Stimulated activated CD4-positive, alpha-beta T cell treated with anti-CD3 and anti-CD28 coated beads, Interleukin-1b, Interleukin-23, amount 100 ng/mL, for 1 hour (primary cell): ENCODE measurements at places on chromosomes 5 and 9.

DNA sequence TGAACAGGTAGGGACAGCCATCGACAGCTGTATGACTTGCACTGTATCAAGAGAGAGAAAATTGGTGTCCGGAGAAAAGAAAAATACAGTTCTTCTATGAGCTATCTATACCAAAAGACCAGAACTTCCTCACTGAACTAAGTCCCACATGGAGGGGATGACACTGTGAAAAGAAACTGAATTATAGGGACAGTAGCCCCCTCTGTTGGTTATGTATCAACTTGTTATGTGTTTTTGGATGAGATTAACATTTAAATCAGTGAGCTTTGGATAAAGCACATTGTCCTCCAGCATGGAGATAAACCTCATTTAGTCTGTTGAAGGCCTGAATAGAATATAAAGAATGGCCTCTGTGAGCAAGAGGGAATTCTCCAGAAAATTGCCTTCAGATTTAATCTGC lies 176.6 kb upstream of the SH3GL2 start:
- no peak for DNase-seq

DNA sequence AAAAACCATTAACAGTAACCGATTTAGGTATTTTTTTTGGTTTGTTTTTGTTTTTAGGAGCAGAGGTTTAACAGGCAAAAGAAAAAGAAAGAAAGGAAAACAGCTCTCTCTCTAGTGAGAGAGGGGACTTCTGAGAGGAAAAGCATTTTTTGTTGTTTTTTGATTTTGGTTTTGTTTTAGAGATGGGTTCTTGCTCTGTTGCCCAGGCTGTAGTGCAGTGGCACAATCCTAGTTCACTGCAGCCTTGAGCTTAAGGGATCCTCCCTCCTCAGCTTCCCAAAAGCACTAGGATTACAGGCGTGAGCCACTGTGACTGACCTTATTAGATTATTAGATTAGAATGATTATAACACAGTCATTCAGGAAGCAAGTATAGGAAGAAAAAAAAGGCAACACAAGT lies 10.1 kb downstream of the USP20 start:
- DNase-seq = no peak

- DNase-seq = no peak
Observed at GRCh38 chr5:172534229-172535107, 80.1 kb upstream of the SH3PXD2B start.

DNA sequence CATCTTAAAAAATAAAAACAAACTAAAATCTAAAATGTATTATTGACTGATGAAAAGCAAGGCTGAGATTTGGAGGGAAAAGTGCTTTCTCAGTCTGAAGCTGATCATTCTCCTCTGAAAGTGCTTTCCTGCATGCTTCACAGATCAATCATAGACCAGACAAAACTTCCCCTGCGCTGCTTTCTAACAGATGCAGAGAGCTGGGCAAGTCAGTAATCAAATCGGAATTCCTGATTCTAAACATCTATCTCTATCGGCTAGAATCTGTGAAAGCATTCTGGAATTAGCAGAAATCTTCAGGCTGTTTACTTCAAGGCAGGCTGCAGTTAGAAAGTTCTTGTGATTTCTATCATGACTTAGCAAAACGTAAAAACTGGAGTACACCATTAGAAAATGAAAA lies 15.6 kb upstream of the FAM81B start:
- DNase-seq = no peak

DNA sequence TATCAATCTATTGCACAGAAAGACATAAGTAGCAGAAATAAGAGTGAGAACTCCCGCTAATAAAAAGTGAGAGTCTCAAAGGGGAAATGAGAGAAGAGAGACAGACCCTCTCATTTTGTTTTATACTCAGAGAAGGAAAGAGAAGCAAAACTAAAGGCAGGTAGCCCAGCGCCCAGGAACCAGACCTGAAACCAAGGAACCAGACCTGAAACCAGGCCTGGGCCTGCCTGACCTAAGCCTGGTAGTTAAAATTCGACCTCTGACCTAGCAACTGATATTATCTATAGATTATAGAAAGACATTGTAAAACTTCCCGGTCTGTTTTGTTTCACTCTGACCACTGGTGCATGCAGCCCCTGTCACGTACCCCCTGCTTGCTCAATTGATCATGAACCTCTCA lies 134.5 kb upstream of the SEMA6A start:
- DNase-seq = no peak

DNA sequence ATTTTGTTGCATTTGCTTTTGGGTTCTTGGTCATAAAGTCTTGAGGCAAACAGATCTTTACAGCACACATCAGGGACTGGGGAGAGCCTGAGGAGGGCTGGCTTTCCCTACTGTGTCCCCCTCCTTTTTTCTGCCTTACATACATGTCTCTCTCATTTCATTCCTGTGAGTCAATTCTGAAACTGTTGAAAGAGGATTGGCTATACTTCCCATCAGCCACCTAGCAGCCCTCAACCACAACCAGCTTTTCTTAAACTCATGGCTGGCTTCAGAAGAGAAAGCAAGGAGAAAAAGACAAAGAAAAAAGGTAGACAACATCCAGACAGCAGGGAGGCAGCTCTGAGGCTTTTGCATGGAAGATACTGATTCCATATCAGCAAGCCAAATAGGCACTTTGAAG lies 374.8 kb upstream of the KIF2A start:
- DNase-seq = no peak

- DNase-seq = no peak
Observed at GRCh38 chr5:1325870-1326531, 18.9 kb downstream of the CLPTM1L start.

- no peak for DNase-seq
Observed at GRCh38 chr5:116598911-116599310, 24.3 kb upstream of the SEMA6A start.

- DNase-seq = no peak
Observed at GRCh38 chr9:75990576-75991304, 100.3 kb downstream of the PCSK5 start.

DNA sequence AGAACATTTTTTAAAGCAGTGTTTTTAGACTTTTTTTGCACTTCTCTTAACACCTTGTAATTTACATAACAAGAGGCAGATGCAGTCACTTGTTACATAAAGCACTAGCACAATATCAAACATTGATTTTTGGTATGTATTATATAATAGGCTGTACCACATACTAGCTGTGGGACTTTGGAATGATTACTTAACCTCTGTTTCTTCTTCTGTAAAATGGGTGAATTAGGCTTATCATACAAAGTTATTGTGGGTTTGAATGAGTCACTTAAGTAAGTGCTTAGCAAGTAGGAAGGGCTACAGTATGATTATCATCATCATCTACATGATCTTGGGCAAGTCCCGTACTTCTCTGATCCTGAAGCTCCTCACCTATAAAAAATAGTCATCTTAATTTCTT lies 2.1 kb downstream of the FAM81B start:
- no peak for DNase-seq

DNA sequence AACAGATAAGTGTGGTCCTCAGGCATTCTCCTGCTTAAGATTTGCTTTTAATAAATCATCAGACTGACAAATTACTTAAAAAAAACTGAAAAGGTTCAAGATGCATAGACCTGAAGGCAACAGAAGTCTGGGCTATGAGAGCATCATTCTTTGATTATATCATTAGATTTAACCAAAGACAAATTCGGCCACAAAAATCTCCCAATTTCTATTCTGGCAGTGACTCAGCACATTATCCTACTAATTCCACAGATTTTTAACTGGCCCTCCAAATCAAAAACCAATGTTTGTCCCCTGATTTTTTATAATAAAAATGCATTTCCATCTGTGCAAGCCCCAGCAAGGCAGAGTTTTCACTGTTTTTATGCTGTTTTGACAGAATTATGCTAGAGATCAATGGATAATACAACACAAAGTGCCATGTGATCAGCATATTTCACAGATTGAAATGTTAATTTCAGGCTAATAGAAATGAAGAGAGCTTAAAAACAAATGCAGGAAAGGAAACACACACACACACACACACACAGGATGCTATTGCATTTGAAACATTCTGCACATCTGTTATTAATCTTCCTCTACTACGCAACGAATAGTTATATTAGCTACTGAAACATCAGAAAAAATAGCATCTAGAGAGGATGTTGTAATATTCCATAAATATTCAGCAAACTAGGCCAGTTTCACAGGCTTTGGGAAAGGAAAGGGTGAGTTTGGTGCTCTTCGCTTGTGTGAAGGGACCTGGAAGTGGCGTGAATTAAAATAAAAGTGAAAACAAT lies 177.6 kb upstream of the ST8SIA4 start:
- no peak for DNase-seq

GRCh38 chr9:133210202-133210532 lies 1.1 kb upstream of the OBP2B start:
- no peak for DNase-seq

DNA sequence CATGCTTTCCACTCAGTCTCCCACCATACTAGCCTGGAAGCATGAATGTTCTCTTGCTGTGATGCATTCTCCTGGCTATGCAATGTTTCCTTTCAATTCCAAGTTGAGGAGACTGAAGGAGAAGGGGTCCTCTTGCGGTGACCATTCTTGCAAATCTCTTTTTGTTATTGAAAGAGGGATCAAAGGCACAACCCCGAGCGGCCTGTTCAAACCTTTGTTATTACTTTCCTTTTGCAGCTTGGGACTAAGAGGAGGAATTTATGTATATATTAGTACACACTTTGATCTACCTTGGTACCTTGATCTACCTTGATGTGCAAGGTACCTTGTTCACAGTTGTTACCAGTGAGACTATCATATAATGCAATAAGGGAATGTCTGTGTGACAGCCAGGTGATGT lies 147.3 kb downstream of the KCTD16 start:
- DNase-seq = no peak

DNA sequence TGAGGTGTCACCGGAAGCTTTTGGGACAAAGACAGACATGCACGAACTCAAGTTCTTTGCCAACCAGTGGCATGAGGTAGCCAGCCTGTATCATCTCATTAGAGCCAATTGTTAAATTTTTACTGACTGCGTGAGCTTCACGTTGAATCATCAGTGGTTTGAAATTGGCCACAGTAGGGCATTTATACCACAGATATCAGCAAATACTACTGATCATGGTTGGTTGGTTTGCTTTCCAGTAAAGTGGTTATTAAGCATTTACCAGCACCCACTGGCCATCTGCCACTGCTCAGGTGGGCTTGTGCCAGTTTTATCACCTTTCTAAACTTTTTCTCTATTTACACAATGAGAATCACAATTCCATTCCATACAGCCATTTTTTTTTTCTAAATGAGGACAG lies 28.4 kb upstream of the SHC3 start:
- DNase-seq = no peak

GRCh38 chr9:79603222-79603920 lies 31.6 kb downstream of the TLE4 start:
- DNase-seq = no peak

DNA sequence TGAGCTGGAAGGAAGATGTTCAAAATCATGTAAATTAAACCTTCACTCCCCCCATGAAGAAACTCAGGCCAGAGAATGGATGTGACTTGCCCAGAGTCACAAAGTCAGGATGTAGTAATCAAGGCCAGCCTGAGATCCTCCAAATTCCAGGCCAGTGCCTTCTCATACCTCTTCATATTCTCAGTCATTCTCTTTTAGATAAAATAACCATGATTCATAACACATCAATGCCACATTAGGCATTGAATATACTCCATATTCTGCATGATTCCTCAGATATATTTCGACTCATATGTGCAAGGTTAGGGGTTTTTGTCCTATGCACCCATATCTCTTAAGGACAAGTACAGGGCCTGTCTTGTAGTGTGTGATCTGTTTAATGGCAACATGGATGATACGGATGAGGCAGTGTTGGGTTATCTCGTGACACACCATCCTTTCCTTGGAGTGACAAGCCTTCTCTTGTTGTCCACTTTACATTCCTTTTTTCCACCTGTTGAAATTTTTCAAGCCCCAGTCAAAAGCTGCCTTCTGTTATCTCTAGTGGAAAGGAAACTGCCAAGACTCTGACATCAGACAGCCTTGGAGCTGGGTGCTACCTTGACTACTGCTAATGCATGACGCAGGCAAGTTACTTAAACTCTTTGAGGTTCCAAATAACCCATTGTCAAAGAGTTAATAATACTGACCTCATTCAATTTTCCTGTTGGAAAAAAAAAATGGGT lies 227.5 kb upstream of the NR4A3 start:
- no peak for DNase-seq

DNA sequence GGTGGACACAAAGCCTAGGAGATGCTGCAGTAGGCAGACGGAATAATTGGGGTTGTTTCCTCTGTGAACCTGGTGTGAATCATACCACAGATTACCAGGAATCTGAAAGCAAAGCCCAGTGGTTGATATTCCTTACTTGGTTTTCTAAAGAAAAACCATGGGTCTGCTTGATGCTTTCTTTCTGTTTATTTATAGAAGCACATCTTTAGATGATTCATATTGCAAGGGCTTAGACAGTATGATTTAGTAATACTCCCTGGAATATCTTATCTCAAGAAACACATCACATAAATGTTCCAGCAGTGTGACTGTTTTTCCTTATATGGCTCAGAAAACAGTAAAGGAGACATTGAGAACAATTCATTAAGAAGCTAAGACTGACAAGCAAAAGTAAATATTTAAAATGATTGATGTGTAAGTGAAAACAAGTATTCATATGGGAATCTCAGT lies 623.3 kb downstream of the RAB3C start:
- DNase-seq = no peak

DNA sequence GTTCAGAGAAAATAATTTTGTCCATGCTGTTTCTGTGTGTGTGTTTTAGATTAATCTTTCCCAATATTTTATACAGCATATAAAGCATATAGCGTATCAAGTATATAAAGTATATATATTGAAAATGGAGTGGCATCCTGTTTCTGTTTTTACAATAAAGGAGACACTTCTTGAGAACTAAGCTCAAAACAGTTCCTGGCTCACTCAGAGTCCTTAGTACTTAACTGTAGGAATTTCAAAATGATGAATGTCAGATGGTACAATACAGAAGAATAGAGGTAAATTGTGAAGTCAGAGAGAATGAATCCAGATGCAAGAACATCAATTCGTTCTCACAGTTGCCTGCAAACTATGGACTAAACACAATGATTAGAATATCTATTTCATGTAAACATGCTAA lies 68.7 kb upstream of the TAS2R1 start:
- DNase-seq = no peak

DNA sequence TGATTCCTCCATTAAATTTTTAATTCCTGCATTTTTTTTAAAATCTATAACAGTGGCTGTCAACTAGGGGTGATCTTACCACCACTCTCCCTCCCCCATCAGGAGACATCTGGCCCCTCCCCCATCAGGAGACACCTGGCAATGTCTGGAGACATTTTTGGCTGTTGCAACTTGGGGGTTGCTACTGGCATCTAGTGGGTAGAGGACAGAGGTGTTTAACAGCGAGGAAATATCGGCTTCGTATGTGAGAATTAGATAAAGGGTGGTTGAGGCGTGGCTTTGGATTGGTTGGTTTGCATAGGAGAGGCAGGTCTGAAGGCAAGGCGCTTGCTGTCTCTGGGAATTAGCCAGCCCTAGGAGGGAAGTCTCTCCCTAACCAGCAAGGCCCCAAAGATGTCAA lies 10.5 kb downstream of the CDHR2 start:
- DNase-seq = no peak
